Stimulated activated CD8-positive, alpha-beta memory T cell treated with anti-CD3 and anti-CD28 coated beads, Interleukin-15, amount 100 ng/mL, for 48 hours (primary cell): ENCODE measurements at places on chromosomes 13 and 19.

GRCh38 chr13:113845723-113846635 lies 17.9 kb downstream of the GAS6 start:
- no peak for DNase-seq

DNA sequence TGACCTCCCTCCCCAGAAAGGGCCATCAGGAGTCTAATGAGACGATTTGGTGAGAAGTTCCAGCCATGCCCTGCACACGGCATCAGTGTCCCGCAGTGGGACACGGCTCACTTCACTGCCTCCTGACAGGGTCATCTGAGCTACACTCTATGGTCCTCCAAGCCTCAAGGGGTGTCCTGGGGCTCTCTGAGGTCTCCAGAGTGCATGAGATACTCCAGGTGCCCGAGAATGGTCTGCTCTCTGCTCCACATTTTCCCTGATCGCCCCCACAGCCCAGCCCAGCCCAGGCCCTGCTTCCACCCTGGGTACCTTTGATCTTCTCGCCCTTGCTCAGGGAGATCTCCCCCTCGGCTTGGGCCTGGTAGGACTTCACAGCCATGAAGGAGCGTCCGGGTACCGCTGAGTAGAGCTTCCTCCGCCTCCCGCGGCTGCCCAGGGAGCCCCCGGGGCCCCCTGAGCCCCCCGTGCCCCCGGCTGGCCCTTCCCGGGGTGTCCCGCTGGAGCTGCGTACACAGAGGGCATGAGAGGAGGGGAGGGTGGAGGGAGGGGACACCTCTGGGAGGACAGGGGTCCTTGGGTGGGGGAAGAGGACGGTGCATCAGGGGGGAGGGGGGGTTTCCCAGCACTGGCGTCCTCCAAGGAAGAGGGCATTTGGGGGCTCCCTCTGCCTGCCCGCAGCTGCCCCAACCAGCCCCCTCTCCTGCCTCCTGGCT lies 17.3 kb downstream of the SHANK1 start:
- no peak for DNase-seq

DNA sequence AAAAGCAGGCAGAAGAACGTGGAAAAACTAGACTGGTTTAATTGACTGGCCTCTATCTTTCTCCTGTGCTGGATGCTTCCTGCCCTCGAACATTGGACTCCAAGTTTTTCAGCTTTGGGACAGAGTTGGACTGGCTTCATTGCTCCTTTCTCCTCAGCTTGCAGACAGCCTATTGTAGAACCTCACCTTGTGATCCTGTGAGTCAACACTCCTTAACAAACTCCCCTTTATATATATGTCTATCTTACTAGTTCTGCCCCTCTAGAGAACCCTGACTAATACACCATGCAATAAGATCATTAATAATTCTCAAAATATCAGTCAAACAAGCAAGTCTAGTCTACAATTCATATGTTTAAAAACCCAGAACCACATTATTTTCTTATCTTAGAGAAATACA lies 662.4 kb downstream of the TBC1D4 start:
- DNase-seq, result no peak

DNA sequence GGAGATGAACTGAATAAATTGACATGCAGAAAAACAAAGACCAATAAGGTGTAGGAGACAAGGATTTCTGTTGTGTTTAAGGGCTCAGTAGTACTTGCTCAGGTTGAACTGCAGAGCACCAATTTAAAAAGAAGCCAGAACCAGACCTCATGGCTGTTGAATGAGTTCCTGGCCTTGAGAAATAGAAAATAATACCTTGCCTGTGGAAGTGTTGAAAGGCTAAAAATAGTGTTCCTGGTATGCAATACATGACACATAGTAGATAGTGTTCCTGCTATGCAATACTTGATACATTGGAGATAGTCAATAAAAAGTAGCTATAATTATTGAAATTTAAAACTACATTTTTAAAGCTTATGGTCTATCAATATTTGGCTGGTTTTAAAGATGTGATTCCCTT lies 595.8 kb downstream of the PCDH9 start:
- DNase-seq, result no peak
